ENCODE measurements at places on chromosomes 6 and 20.

GRCh38 chr20:38226553-38226952 lies 34.0 kb downstream of the KIAA1755 start:
- no peak for DNase-seq

GRCh38 chr6:152571943-152572337 lies 65.2 kb downstream of the SYNE1 start:
- no peak for DNase-seq

DNA sequence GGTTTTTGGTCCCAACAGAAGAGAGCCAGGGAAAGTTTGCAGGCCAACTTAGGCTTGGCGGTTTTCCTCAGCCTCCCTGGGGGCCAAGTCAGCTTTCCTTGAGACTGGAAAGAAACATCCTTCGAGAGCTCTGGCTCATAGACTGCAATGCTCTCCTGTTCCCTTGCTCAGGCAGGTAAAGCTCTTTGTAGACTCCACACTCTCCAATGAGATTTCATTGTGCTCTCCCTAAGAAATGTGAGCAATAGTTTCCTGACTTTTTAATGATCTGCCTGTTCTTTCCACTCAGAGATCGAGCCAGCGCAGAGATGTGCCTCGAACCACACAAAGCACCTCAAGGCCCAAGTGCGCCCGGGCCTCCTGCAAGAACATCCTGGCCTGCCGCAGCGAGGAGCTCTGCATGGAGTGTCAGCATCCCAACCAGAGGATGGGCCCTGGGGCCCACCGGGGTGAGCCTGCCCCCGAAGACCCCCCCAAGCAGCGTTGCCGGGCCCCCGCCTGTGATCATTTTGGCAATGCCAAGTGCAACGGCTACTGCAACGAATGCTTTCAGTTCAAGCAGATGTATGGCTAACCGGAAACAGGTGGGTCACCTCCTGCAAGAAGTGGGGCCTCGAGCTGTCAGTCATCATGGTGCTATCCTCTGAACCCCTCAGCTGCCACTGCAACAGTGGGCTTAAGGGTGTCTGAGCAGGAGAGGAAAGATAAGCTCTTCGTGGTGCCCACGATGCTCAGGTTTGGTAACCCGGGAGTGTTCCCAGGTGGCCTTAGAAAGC lies 13.9 kb downstream of the TNFAIP3 start:
- no peak for DNase-seq

GRCh38 chr6:121856296-121856695 lies 420.9 kb downstream of the GJA1 start:
- no peak for DNase-seq

GRCh38 chr6:134103006-134103405 lies 50.6 kb upstream of the SLC2A12 start:
- no peak for DNase-seq

DNA sequence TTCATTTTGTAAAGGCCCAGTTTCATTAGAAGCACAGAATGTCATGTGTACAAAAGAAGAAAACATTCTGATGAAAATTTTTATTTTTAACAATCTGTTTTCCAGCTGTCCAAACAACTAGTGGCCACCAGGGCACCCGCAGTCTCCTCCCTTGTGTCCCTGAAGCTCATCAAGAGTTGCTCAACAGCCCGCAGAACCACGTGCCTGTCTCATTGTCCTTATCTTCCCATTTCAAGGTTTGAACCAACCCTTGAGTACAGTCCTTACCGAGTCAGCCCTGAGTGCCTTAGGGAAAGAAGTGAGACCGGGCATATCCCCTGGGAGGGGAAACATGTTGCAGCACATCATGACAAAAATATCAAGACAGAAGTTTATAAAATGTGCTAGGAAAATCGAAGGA lies 15.9 kb upstream of the ZNF133 start:
- DNase-seq = no peak

- DNase-seq = no peak
Observed at GRCh38 chr6:3841066-3841454, 8.1 kb upstream of the FAM50B start.

- DNase-seq = no peak
Observed at GRCh38 chr6:17423026-17423425, 29.6 kb downstream of the CAP2 start.

DNA sequence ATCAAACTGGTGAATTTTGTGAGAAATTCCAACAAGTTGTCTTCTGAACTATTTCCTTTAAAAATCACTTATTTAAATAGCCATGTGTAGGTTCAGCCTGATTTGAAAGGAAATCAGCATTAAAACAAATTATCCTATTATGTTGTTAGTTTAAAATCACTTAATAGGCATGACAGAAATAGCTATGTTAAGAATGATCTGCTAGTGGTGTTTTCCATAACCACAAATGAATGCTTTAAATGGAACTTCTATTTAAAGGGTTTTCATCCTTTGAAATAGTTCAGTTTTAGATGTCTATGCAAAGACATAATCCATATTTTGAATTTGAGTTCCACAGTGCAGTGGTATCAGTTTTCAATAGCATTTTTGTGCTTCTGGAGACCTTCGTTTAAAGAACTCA lies 120.1 kb downstream of the PLEKHG1 start:
- DNase-seq = no peak

DNA sequence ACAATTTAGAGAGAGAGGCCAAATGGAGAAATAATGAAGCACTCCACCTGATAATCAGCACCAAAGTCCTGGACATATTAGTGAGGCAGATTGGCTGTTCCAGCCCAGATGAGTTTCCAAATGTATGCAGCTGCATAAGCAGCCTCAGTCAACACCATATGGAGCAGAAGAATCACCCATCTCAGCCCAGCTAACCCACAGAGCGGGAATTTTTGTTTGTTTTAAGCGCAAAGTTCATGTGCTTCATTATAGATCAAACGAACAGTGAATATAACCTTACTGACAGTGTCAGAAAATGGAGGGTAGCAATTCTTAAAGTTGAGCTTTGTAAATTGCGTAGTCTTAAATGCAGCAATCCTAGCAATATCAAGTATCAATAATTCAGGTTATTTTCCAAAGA lies 234.0 kb upstream of the CEP162 start:
- no peak for DNase-seq

- no peak for DNase-seq
Observed at GRCh38 chr6:44831002-44831610, 443.6 kb downstream of the CDC5L start.

GRCh38 chr6:126753606-126754005 lies 364.9 kb upstream of the RSPO3 start:
- no peak for DNase-seq

DNA sequence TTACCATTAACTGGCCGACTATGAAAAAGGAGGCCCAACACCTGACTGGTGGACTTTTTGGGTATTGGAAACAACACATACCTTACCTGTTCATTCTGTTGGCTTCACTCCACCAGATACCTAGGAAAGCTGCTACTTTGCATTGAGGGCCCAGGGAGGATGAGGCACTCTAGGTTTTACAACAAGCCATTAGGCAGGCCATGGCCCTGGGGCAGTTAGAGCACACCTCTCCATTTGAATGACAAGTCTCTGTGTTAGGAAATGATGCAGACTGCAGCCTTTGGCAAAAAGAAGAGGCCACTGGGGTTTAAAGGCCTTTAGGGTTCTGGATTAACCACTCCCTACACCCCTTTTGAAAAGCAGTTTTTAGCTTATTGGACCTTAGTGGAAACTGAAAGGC lies 144.3 kb downstream of the OR2B2 start:
- no peak for DNase-seq

DNA sequence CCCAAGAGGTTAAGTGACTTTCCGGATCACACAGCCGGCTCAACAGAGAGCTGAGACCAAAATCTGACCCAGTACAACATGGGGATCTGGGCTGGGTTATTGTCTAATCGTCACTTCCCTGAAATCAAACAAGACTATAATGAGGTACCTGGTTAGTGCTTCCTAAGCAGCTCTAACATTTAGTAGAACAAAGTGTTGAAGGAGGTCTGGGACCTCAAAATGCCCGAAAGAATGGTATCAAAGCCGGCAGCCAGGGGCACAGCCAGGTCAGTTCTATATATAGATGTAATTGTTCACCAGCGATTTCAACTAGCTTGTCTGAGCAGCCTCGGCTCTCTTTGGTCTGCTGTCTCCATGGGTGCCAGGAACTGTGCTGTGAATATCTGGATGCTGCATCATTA lies 245.5 kb upstream of the ECI2 start:
- DNase-seq = no peak

DNA sequence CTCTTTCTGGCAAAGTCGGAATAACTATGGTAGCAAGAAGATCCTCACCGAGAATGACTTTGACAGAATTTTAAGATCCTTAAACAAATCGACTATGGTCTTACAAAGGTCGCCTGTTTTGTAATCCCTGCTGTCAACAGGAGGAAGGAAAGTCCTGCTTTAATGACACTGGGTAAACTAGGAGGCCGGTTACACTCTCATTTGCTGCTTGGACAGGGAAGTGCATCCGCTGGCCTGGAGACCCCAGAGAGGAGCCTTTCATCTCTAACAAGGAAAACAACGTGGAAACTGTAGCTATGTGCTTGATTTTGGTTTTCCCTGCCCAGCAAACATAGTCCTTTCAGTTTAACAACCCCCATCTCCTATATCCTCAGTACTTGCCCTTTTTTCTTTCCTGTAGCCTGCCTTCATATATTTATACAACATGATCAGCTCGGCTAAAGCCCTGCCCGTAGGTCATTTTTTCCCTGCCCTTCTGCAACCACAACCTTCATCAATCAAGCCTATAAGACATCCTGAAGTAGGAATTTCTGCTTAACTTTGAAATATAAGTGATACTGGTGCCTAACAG lies 97.2 kb upstream of the RIN2 start:
- DNase-seq = no peak

- no peak for DNase-seq
Observed at GRCh38 chr6:45419571-45420082, 41.9 kb upstream of the SUPT3H start.

DNA sequence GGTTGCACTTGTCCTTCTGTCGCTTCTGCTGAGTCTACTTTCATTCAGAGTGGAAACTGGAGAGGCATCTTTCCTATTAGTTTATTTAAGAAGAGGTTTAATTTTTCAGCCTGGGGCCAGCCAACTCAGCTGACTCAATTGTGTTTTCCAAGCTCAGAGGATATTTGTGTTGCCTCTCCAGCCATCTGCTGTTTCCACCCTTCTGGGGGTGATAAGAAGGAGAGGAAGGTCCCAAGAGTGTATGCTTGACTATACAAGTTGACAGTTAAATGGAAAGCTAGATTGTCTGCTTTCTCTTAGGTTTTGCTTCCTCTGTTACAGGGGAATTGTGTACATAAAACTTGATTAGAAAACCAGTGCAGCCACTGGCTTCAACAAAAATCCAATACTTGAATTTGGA lies 3.0 kb downstream of the PSMF1 start:
- DNase-seq = no peak

DNA sequence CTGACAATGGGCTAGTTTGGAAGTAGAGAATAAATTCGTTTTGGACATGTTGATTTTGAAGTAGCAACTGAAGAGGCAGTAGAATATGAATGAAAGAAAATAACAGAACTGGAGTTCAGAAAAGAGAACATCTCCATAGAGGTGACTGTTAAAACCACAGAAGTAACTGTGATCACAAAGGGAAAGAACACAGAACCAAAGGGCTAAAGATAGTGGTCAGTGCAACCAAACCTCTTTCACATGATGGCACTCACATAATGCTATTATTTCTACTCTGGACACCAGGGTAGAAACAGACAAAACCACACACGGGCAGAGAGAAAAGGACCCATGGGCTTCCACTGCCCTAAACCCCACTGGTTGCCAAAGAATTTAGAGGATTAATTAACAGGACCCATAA lies 58.5 kb downstream of the CDK19 start:
- no peak for DNase-seq

- DNase-seq = no peak
Observed at GRCh38 chr20:55252521-55252920, 752.8 kb downstream of the CBLN4 start.

- DNase-seq = no peak
Observed at GRCh38 chr6:14656078-14656521, 538.5 kb downstream of the CD83 start.

DNA sequence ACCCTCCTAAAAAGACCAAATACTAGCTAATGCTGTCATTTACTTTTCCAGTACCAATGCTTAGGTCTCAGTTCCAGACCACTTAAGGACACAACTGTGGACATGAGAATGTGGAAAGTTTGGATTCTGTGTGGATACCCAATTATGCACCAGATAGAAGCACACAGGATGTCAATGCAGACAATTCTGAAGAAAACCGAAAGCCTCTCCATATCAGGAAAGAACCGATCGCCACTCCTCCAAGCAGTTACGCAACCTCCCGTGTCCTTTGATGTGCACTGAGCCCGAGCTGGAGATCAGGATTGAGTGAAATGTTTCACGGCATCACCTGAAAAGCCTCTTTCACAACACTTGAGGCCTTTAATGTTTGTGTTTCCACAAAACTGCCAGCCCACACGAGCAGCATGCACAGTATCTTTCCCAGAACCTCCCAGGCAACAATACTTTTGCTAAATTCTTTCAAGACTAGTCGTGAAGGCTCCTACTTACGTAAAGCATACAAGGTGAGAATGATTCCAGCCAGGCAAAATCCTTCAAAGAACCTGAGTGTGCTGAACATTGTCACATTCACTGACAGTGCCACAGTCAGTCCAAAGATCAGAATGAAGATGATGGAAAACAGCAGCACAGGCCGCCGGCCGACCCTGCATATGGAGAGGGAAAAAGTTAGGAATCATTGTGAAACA lies 47.0 kb downstream of the SLC22A23 start:
- DNase-seq = no peak

DNA sequence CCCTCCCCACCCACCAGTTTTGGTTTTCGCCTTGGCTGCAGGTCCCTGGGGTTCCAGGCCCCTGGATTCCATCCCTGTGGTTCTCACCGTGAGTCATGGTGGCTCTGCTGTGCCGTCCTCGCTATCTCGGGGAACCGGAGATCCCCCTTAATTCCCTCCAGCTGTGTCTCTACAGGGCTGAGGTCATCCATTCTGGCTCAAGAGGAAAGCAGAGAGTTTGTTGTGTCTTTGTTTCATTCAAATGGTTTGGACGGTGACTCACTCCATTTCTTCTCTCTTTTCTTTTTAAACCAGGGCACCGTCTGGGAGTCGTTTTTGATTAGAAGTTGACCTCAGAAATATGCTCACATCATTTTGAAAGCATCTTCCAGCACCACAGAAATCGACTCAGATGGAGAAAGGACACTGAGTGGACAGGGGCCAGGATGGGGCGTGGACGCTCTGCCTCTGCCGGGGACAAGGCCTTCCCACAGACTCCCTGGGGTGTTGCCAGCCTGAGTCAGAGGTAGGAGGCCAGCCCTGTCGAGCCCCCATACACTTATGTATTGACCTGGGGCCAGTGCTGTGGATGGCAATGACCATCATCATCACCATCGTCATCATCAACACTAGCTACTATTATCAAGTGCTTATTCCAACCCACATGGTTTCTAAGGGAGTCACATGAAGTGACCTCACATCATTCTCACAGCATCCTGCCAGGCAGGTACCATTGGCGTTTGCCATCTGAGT lies 176.2 kb downstream of the NFATC2 start:
- DNase-seq = no peak

- DNase-seq = no peak
Observed at GRCh38 chr6:152952045-152952444, 30.8 kb downstream of the FBXO5 start.

DNA sequence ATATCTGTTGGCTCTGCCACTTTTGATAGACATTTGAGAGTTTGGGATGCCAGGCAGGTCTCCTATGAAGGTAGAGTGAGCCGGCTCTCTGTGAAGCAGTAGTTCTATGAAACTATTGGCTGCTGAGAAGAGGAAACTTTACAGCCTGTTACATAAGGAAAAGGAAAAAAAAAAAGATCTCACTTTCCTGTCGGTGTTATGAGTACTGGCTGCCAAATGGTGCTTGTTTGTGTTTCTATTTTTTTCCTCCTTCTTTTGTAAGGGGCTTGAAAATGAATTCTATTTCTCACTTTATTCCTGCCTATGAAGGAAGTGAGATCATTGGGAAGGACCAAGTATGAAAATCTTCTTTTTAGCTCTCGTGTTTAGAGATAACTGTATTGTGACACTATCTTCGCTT lies 73.1 kb upstream of the CLDN20 start:
- DNase-seq = no peak

All from NCI-H1417 treated with DMSO at 0.1 percent for 48 hours (cell line).